ENCODE measurements at places on chromosomes 1 and 21.

DNA sequence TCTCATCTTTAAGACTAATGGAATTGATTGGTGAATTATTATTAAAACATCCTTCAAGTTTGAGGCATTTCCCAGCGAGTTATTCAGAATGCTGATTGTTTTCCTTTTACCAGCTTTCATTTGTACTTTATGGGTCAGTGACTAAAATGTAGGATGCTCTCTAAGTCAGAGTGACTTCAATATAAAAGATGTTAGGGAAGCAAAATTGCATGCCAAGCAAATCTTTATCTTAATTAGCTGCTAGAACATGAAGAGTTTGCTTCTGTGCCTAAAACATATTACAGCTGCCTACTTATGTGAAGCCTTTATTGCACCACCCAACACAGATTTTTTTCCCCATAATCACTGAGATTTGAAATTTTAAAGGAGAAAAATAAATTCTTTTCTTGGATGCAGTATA, 79.8 kb upstream of the CYYR1 start:
- DNase-seq, result no peak

GRCh38 chr1:160863774-160864131, 1.1 kb upstream of the CD244 start:
- no peak for DNase-seq

DNA sequence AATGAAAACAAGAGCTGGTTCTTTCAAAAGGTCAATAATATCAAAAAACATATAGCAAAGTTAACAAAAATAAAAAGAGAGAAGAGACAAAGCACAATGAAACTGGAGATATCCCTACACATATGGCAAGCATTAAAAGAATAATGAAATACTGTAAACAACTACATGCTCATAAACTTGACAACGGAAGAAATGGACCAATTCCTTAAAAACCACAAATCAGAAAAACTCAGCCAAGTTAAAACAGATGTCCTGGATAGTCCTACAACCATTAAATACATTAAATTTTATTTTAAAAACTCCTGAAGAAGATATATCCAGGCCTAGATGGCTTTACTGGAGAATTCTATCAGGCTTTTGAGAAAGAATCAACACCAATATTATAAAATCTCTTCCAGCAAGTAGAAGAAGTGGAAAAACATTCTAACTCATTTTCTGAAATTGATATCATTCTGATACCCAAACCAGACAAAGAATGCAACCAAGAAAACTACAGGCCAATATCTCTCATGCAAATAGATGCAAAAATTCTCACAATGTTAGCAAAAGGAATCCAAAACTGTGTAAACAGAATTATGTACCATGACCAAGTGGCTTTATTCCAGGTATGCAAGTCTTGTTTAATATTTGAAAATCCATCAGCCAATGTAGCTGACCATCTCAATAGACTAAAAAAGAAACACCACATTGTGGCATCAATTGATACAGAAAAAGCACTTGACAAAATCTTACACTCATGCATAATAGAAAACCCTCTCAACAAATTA, 56.1 kb upstream of the LRRC7 start:
- DNase-seq, result no peak

DNA sequence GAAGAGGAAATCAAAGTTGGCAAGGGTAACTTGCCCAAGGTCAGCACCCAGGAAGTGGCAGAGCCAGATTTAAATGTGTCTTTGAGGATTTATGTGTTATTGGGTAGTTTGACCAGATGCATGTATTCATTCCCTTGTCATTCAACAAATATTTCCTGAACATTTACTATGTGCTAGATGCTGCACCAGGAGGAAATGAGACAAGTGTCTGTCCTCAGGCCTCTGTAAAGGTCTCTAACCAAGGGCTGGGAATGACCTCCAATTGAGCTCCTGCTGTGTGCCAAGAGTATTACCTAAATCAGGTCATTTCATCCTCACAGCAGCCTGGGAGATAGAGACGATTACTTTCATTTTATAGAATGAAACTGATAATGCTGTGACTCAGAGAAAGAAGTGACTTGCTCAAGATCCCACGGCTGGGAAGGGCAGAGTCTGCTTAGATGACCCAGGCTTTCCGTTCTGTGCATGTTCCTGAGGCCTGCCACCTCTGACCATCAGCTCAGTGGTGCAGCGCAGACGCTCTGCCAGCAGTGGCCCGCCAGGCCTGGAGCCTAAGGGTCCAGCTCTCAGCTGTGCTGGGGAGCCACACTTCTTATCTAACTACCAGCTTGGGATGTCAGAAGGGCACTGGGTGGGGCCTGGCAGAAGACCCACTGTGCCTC, 3.5 kb upstream of the TTC22 start:
- peak; percentile 46 for DNase-seq

Data from stimulated activated naive CD8-positive, alpha-beta T cell treated with anti-CD3 and anti-CD28 coated beads, Interleukin-15, Interleukin-2, amounts not matched to agents 100 U/mL and 50 U/mL, for 24 hours (primary cell).